OCI-LY7 (cell line): ENCODE measurements at places on chromosomes 12 and 14.
A peak's percentile ranks its signal among the peaks of the same experiment; 100 is the strongest.

GRCh38 chr14:84420221-84420620, 1109.7 kb upstream of the FLRT2 start:
- no peak for DNase-seq

- DNase-seq: no peak
These were observed 33.9 kb downstream of the BHLHE41 start for GRCh38 chr12:26090836-26091510.

GRCh38 chr12:26666286-26666685, 166.7 kb downstream of the ITPR2 start:
- no peak for DNase-seq

- DNase-seq: no peak
These were observed 31.9 kb upstream of the DLK1 start for GRCh38 chr14:100694579-100695422.

- DNase-seq: no peak
These were observed 15.9 kb downstream of the GOLGA3 start for GRCh38 chr12:132812631-132813305.

GRCh38 chr12:127245437-127245836, 1021.5 kb upstream of the TMEM132C start:
- no peak for DNase-seq

DNA sequence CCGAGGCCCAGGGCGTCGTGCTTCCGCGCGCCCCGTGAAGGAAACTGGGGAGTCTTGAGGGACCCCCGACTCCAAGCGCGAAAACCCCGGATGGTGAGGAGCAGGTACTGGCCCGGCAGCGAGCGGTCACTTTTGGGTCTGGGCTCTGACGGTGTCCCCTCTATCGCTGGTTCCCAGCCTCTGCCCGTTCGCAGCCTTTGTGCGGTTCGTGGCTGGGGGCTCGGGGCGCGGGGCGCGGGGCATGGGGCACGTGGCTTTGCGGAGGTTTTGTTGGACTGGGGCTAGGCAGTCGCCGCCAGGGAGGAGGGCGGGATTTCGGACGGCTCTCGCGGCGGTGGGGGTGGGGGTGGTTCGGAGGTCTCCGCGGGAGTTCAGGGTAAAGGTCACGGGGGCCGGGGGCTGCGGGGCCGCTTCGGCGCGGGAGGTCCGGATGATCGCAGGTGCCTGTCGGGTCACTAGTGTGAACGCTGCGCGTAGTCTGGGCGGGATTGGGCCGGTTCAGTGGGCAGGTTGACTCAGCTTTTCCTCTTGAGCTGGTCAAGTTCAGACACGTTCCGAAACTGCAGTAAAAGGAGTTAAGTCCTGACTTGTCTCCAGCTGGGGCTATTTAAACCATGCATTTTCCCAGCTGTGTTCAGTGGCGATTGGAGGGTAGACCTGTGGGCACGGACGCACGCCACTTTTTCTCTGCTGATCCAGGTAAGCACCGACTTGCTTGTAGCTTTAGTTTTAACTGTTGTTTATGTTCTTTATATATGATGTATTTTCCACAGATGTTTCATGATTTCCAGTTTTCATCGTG, 612 bp downstream of the MDM2 start:
- DNase-seq: peak; percentile 82

- peak; percentile 86 for DNase-seq
These were observed 52.9 kb upstream of the OR9K2 start for GRCh38 chr12:55073043-55074022.
